T-cell (primary cell): ENCODE measurements at places on chromosomes 7 and 10.

DNA sequence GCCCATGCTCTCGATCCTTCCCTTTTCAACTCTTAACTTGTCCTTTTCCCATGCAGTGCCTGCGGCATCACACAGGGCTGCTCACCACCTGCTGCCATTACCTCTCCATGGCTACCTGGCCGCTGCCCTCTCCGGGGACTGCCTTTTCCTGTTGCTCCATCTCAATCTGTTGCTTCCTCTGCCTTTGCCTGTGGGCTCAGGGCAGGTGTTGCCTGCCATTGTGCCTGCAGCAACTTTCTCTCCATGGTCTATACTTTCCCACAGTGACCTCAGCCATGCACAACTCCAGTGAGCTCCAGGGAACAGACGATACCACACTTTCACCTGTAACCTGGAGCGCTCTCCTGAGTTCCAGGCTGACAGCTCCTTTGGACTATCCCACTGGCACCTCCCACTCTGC lies 3.2 kb downstream of the DNAJB12 start:
- DNase-seq = no peak

GRCh38 chr10:62851442-62851841 lies 35.3 kb upstream of the EGR2 start:
- no peak for DNase-seq

- DNase-seq = no peak
These were observed 114.0 kb upstream of the TCF7L2 start for GRCh38 chr10:112835944-112836451.

DNA sequence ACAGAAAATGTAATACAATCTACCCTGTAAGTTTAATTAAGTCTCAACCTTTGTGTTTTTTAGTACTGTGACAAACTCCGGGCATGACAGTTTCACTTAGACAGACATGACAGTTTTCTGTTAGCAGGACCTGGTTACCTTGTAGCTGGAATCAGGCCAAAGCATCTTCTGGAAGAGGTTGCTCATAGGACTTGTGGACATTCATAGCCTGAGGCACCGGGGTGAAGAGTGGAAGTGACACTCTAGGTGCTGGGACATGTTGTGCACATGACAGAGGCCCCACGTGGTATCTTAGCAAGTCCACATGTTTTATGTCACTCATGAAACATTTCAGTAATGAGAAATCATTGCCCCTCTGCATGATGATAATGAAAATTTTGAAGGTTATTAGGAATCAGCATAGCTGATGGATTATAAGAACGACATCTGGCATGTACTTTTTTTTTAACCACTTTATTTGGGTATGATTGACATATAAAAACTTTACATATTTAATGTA lies 441.4 kb downstream of the CNTNAP2 start:
- DNase-seq = no peak

GRCh38 chr7:114109721-114110120 lies 190.9 kb upstream of the PPP1R3A start:
- no peak for DNase-seq

DNA sequence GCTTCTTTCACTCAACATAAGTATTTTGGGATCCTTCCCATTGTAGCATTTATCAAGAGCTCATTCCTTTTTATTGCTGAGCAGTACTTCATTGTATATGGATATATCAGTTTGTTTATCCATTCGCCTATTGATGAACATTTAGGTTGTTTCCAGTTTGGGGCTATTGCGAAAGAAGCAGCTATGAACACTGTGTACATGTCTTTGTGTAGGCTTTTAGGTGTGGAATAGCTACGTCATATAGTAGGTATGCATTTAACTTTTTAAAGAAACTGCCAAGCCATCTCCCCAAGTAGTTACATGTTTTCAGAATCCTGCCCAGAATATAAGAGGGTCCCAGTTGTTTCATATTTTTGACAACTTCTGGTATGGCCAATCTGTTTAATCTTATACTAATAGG lies 468.1 kb downstream of the IPMK start:
- no peak for DNase-seq

DNA sequence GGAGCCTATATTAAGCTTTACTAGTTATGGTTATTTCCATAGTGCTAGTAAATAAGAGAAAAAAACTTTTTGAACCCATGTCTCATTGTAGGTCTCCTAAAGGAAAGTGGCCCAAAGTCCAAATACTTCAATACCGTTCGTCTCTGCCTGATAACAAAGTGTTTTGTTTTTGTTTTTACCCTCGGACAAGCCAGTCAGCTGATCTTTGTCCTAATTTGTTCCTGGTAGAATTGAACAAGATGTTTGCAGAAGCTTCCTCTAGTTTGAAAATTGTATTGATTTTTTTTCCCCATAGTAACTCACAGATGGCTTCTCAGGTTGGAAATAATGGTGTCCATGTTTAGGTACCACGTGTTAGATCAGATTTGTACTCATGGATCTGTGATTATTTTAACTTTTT lies 335.8 kb upstream of the KAT6B start:
- DNase-seq = no peak

- DNase-seq = no peak
These were observed 26.5 kb upstream of the PPP1R3A start for GRCh38 chr7:113945018-113945938.

GRCh38 chr7:28075674-28076358 lies 104.8 kb downstream of the JAZF1 start:
- no peak for DNase-seq

GRCh38 chr7:47103498-47104205 lies 478.3 kb downstream of the TNS3 start:
- no peak for DNase-seq

GRCh38 chr7:69738396-69738951 lies 140.2 kb downstream of the AUTS2 start:
- DNase-seq = no peak

DNA sequence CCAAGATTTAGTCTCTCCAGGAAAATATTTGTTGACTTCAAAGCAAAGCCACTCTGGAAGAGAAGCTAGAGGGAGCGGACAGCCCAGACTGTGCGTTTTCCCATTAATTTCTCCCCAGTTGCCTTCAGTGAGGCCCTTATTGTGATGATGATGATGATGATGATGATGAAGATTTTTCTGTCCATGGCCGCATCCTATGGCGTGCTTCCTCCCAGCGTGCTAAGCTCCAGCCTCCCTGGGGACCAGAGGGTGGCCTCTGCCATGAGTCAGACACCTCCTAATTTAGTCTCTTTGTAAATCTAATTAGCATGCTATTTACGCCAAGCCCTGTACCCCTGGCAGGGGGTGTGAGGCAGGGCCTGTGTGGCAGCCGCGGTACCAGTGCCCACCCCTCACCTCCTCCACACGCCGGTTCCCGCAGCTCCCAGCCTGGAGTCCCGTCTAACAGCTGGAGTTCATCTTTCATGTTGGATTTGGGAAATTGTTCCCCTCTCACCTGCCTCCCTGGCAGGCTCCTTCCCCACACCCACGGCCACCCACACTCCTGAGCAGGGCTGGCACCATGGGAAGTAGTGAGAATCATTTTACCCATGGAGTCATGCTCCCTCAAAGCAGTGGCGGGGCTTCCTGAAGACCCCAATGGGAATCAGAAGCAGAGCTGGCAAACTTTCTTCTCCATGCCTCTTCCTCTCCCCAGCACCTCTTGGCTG lies 92.2 kb downstream of the C10orf105 start:
- DNase-seq = no peak

- DNase-seq = no peak
These were observed 2.7 kb downstream of the CDK13 start for GRCh38 chr7:39952803-39953202.

- no peak for DNase-seq
These were observed 79.7 kb upstream of the FERD3L start for GRCh38 chr7:19224951-19225350.

- DNase-seq = no peak
These were observed 137.2 kb downstream of the NOC3L start for GRCh38 chr10:94225589-94225988.

DNA sequence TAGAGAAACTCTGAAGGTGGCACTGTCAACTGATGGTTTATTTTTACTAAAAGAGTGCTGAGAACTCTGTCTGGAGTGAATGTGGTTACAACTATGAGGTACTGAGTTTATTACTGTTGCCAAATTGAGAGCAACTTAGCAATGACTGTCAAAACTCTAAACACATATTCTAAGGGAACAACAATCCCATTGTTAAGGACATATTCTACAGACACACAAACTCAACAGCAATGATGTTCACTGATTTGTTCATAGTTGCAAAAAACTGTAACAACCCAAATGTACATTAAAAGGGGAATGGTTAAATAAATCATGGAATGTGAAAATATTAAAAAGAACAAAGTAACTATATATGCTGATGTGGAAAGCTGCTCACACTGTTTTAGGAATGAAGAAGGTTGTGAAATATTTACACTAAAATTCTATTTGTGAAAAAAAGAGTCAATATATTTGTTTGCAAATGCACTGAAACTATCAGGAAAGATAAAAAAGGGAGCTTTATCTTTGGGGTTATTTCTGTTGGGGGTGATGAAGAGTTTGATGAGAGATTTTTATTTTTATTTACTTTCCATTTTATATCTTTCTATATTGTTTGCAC lies 12.9 kb downstream of the PON2 start:
- no peak for DNase-seq
